ENCODE measurements at places on chromosomes 6 and 20.

DNA sequence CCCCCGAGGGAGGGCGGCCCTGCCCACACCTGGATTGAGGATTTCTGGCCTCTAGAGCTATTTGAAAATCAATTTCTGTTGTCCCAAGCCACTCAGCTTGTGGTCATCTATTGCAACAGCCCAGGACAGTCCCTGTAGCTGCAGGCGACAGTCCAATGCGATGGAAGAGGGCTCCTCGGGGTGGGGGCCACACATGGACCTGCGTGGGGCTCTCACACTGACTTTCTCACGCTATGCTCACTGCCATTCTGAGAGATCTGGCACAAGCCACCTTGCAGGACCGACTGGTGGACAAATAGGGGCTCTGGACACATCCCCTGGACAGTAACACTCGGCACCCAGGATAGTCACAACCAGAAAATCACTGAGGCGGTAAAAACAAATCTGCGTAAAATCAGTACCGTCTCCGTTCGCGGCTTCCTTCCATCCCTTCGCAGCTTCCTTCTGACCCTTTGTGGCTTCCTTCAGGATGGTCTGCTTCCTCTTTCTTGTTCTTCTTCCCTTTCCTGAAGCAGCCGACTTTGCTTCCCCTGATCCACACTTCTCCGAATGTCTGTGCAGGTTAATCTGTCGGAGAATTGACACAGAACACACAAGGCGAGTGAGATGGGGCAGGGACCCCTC is 21.8 kb downstream of the CTCFL start:
- no peak for DNase-seq

DNA sequence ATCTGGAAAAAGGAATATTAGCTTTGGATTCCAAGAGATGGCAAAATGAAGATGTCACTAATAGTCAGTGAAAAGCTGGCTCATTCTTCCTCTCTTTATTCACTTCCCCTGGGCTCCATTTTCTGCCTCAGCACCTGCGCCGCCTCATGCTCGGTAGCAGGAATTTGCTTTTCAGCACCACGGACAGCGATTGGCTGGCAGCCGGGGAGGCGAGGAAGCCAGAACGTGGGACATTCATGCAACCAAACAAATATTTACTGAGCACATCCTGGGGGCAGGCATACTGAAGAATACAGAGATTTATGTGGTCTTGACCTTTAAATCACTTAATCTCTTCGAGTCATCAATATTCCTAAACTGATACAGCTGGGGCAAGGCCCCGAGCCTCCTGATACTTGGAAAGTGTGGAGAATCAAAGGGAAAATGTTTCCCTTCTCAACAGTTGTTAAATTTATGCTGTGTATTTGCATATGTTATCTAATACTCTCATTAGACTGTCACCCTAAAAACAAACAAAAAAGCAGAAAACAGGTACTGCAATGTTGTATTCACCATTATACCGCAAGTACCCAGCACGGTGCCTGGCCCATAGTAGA is 12.1 kb upstream of the PDYN start:
- DNase-seq: peak; percentile 66

DNA sequence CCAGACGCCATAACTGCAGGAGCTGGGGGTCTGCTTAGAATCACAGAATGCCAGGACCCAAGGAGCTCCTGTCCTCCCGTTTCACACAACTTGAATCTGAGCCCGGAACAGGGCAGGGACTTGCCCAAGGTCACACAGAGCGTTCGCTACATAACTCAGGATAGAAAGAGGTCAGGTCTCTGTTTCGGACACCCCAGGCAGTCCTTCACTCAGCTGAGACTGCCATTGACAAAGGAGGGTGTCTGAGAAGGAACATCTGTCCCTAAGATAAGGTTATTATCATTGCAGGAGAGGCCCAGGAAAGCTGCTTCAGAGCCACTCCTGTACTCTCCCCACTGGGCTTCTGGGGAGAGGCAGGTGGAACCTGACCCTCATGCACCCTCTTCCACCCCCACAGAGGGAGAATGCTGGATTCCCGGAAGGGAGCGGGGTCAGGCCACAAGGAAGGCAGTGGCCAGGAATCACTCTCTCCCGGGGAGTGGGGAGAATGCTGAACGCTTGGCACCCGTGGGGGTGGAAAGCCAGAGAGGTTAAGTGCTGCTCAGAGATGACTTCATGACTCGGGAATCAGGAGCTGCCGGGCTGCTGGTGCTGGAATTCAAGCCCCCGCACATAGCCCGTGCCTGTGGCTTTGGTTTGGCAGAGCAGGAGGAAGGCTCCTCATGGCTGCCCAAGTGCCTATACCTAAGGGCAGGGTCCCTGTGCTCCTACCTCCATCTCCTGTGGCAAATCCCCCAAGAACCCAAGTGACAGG is 10.7 kb downstream of the SDC4 start:
- peak; percentile 93 for DNase-seq

- no peak for DNase-seq
Observed at GRCh38 chr6:47118611-47119010, 76.5 kb upstream of the ADGRF1 start.

- DNase-seq: no peak
Observed at GRCh38 chr6:52297433-52297832, 12.9 kb upstream of the MCM3 start.

GRCh38 chr20:1328680-1329330 is at the start of gene SDCBP2:
Gene SDCBP2, minus strand, starts transcription at chr20:1329139. Its CDS starts 8,723 bp downstream, at chr20:1320416.
- no peak for DNase-seq

DNA sequence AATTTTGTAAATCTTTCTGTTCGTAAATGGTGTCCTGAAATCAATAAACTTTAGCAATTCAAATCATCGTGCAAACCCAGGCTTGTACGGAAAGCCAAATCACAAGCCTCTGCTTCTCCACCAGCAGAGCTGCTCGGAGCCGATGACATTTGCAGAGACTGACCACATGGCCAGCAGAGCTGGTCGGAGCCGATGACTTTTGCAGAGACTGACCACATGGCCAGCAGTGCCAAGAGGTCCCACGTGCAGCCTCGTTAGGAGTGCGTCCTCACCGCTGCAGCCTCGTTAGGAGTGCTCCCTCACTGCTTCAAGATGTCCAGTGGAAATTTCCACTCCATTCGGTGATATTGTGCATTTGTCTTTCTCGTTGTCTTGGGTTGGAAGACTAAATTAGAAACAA is 28.5 kb downstream of the SMOC2 start:
- no peak for DNase-seq

- DNase-seq: no peak
Observed at GRCh38 chr6:35160642-35161041, 19.5 kb upstream of the TCP11 start.

DNA sequence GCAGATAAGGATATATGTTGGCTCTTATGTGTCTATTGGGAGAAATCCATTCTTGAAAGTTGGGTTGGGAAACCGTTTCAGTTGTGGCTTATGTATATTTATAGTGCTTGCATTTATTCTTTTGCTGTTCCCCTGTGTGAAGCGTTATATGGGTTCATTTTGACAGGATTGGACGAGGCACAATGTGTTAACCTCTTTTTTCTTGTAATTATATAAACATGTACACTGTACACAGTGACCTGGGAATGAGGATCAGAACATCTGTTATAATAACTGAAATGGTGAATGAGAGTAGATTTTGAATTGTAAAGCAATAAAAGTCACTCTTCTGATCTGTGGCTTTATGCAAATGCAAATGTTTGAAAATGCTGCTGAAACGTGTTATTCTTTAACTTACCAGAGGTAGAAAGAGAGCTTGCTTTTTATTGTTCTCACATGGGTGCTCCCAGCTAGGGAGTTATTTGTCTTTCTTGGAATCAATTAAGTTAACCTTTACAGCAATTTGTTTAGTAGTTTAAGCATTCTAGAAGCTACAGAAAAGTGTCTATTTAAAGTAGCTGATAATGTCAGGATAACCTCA is 213.7 kb downstream of the GRIK2 start:
- no peak for DNase-seq

GRCh38 chr6:109326351-109326750 is 55.9 kb downstream of the CD164 start:
- DNase-seq: no peak
